ENCODE measurements at places on chromosomes 4 and X.
A peak's percentile ranks its signal among the peaks of the same experiment; 100 is the strongest.

- DNase-seq, result no peak
These were observed 82.0 kb downstream of the PLS3 start for GRCh38 chrX:115642895-115643530.

DNA sequence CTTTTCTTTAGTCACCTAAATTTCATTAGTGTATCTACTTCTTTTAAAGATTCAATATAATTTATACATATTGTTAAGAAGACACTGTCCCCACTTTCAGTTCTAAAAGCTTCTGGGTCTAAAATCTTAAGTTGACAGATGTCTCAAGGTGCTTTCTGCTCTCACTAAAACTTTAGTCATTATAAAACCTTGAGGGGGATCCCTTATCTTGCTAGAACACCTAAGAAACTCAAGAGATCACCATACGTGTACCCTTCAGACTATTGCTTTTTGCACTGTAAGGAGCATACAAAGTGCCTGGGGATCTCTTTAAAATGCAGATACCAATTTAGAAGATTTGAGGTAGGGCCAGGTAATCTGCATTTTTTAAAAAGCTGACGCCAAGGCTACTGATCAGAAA lies 30.1 kb downstream of the CYBB start:
- no peak for DNase-seq

- no peak for DNase-seq
These were observed 616.7 kb downstream of the RAPGEF2 start for GRCh38 chr4:159719531-159719930.

- DNase-seq, result no peak
These were observed 37.6 kb downstream of the PF4 start for GRCh38 chr4:73944061-73944875.

DNA sequence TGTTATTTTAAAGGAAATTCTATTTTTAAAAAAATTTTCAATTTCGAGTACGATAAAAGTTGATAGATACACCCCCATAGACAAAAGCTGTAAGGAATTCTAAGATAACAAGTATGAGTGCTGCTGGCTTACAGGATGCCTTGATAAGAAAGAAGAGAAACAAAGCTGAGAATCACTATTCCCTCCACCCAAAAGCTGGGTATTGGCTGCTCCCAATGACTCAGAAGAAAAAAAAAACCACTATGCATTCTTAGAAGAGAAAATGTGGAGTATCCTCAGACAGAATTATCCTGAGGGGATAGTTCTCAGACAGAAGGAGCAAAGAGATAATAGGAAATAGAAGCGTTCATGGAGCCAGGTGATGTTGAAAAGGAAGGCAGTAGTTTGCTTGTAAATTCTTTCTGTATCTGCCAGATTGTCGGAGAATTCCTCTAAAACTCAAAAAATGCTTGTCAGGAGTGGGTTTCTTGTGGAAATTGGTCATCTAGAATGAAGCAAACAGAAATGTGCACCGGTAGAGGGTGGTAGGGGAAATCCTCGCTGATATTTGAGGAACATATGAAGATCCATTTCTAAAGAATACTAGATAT lies 217.5 kb upstream of the ADAMTS3 start:
- DNase-seq, result no peak

- DNase-seq, result no peak
These were observed 289.9 kb downstream of the GASK1B start for GRCh38 chr4:157882901-157883300.

DNA sequence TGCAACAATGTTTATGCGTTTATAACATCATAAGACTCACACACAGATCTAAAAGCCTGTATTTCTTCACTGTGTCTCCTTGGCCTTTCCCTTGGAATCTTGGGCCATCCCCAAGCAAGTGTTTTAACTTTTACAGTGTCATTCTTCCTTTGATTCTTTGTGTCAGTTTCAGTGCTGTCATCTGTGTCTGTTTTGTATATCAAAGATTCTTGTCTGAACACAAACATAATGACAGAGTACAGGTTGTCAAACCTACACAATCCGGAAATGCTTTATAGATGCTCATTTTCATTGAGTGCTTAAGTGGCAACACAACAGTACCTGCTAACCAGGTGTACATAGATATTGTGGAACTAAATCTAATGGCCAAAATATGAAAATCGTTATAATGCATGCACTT lies 1500.0 kb downstream of the TECRL start:
- DNase-seq, result no peak

- no peak for DNase-seq
These were observed 6.1 kb downstream of the RAB9A start for GRCh38 chrX:13694983-13695382.

GRCh38 chr4:136737066-136737465 lies 795.2 kb downstream of the PCDH18 start:
- DNase-seq, result no peak

GRCh38 chrX:16119353-16120220 lies 3.8 kb upstream of the GRPR start:
- no peak for DNase-seq

- no peak for DNase-seq
These were observed at the start of gene CHRNA9 for GRCh38 chr4:40334591-40335524. TSS of gene CHRNA9 (plus strand) at chr4:40335333. CDS start at chr4:40335468, 135 bp downstream.

GRCh38 chrX:107654872-107655761 lies 26.8 kb downstream of the PRPS1 start:
- peak; percentile 43 for DNase-seq

- peak; percentile 67 for DNase-seq
These were observed at the start of gene PORCN for GRCh38 chrX:48508400-48509244. TSS of gene PORCN (plus strand) at chrX:48508992. CDS start at chrX:48509821, 829 bp downstream.

- DNase-seq, result no peak
These were observed 447.3 kb downstream of the C4orf33 start for GRCh38 chr4:129543299-129543698.

- no peak for DNase-seq
These were observed 324.0 kb downstream of the ARHGAP10 start for GRCh38 chr4:148055844-148056243.

DNA sequence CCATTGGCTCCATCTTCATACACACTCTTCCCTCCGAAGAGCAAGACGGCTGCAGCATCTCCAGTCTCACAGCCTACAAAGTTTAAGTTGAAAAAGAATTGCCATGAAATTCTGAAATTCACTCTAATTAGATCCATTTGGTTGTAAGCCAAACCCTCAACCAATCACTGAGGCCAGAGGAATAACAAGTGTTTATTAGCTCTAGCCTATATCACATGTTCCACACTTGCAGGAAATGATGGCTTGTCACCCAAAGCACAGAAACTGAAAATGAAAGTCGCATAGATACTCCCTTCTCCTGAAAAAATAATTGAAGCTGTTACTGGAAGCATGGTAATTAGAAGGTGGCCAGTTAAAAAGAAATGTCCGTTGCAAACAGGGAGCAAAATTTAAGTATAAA lies 1071.8 kb downstream of the CCSER1 start:
- DNase-seq, result no peak
